AG08395 (cell line): ENCODE measurements at places on chromosomes 5 and 9.

DNA sequence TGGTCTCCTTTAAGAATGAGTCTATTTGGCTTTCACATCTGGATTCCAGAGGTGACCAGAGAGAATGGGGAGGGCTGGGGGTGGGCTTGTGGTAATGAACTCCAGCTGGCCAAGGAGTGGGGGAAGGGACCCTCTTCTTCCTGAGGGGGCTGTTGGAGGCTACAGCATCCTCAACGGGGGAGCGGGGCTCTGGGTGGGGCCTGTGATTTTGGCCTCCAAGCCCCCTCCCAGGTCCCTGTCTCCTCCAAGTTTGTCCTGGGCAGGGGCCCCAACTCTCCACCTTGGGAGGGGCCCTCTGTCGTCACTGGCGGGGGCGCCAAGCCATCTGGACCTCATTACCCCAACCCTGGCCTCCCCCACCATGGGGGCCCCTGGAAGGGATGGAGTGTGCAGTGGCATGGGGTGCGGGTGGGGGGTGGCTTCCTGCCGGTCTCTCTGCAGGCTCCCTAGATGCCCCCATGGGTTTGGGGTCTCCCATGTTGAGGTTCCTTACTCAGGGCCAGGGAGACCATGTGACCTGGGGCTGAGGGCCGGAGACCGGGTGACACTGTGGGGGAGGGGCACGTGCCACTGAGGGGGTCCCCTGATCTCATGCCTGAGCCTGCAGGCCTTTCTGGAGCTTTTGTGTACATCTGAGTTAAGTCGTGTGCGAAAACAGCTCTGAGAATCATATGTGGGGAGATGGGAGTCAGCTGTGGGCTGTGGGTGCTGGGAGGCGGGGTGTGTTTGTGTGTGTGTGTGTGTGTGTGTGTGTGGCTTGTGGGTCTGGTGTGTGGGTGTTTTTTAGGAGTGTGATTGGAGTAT is 32.4 kb downstream of the GOLGA2 start:
- peak; percentile 49 for DNase-seq

DNA sequence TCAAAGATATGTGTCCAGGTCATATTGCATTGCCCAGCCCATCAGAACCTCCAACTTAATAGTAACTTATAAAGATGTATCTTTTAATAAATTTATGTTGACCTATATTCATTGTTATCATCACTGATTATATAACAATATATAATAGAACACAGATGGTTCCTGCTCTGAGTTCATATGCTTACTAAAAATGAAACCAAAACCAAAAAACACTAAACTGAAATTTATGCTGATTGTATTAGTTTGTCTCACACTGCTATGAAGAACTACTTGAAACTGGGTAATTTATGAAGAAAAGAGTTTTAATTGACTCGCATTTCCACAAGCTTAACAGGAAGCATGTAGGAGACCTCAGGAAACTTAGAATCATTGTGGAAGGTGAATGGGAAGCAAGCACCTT is 462.5 kb upstream of the TYRP1 start:
- no peak for DNase-seq

DNA sequence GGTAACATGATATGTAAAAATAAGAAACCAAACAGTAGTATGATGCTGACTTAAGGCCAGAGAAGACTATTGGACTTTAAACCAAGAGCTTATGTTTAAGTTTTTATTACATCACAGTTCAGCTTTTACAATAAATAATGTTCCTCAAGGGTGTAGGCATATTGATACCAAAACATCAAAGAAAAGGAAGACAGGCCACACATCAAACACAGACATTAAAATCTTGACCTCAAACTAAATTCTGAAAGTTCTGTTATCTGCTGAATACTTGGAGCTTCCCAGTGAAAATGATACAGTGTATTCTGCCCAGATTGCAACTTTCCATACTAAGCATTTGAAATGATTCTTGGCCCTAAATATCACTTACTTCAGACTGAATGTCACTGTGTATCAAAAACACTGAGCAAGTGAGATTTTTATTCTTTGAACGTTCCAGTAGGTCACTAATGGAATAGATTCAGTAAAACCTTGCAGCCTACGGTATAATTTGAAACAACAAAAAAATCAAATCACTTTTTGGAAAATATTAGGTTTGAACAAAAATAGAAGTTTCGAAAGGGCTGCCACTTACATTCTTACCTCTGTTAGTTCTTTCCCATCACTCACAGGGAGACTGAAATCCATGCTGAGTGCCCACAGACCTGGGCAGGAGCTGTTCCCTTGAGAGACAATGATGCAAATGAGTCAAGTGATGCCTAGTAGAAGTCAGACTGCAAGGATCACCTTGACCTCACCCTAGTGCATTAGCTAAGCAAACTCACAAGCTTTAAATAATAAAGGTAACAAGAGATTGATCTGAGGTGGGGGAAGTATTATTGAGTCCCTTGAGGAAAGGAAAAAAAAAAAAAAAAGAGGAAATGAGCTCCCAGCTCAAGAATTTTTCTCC is 2.5 kb downstream of the LPAR1 start:
- no peak for DNase-seq

DNA sequence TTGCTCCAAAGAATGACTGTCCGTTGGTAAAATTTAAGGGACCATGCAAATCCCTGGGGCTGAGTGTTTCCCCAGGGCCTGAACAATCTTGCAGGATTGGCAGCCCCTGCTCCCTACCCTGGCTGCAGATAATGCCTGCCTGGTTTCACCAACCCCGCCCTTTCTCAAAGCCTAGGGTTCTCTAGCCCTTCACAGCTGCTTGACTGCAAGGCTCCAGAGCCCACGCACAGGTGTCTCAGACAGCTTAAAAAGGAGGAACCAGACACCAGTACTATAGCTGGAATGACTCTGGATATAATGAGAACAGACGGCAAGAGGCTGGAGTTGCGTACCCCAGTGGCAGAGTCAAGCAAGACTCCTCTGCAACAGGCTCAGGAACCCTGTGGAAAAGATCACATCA is 25.2 kb upstream of the TNIP1 start:
- no peak for DNase-seq

DNA sequence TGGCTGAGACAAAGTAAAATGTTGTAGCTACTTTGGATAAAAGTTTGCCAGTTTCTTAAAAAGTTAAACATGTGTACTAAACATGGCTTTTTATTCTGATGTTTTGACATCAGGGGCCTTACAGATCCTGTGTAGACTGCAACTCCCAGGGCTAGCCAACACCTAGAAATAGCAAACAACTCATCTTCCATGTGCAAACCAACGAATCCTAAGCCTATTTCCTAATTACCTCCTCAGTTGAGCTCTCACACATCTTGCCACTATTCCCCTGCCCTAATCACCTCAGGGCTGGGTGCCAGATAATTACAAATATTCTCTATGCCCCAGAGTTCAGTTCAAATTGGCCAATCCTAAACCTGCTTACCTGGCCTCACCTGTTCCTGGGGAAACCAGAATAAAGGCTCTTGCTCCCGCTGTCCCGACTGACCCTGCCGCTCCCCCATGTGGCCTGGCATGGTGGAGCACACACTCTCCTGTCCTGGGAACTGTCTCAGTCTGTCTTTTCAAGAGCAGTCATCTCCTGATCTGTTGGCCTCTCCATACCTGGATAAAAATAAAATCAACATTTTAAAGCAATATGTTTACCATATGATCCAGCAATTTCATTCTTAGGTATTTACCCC is 37.1 kb upstream of the FAM169A start:
- DNase-seq = no peak

DNA sequence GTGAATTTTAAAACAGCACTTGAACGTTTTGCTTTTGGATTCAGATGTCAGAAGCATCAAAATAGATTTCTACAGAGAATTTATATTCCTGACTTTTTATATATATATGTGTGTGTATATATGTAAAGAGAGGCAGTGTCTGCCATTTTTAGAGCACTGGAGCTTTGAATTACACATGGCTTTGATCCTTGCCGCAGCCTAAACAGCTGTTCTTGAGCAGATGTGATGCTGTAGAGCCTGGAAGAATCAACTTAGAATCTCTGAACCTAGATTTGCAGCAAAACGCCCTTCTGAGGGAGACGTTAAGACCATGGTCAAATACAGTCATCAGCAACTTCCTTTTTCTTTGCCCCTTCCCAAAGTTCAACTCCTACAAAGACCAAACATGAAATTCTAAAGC is 21.7 kb upstream of the C5orf47 start:
- no peak for DNase-seq

- no peak for DNase-seq
Observed at GRCh38 chr5:80963966-80964481, 3.9 kb downstream of the RASGRF2 start.

DNA sequence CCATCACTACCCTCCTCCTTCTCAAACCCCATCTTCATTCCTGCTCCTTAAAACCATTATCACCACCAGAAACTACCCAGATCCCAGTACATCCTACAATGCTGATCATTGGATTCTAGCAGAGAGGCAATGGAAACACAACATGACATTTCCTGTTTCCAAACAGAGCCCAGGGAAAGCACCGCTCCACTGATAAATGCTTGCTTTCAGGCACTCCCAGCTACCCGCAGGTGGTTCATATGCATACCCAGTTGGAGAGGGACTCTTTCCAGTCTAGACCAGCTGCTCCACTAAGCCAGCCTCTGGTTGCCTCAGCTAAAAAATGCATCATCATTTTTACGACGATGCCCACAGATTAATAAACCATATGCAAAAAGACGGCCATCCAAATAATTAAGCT is 39.2 kb upstream of the ACO1 start:
- DNase-seq = no peak
